Activated gamma-delta T cell treated with Interleukin-2 at 50 U/mL for 16 hours (primary cell): ENCODE measurements at places on chromosomes 3 and 15.

GRCh38 chr3:26621176-26621575 lies 1.4 kb upstream of the LRRC3B start:
- DNase-seq: no peak

DNA sequence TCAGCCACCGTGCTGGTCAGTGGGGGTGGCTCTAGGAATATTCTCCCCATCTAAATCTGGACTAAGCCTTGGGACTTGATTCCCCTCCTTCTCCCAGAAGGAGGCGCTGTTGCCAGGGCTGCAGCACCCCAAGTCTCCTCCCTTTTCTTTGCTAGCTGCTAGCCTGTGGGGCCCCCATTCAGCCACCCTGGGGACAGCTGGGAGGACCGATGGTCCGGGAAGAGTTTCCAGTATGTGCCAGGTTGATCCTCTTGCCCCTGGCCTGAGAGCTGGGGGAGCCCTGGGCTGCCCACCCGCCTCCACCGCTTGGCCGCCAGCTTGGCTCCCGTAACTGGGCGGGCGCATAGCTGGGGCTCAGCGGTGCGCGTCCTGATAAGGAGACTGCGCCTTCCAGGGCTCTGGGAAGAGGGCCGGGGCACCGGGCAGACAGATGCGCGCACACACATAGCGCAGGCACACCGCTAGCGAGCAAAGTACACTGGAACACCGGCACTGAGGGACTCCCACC lies 4.2 kb downstream of the SMAD6 start:
- no peak for DNase-seq

- no peak for DNase-seq
Observed at GRCh38 chr15:43214592-43215295, 6.1 kb downstream of the EPB42 start.

DNA sequence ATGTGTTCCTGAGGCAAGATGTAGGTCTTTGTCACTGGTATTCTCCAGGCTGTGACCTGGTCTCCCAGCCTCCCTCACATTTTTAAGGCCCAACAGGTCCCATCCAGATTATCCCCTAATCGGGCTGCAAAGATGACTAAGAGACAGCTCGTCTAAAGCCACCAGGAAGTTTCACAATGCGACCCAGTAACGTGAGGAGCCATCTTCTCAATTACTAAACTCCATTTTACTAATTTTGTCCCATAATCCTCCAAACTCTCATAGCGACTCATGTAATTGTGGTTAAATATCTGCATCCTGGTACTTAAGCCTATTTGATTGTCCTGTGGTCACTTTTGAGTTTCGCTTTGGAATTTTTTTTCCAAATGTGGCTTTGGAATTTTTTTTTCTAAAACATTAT lies 8.7 kb upstream of the PLA2G4F start:
- no peak for DNase-seq

- DNase-seq: peak; percentile 66
Observed at GRCh38 chr3:50345586-50346234, at the start of gene ZMYND10. Gene ZMYND10, minus strand, starts transcription at chr3:50345732. Its CDS starts 153 bp downstream, at chr3:50345579.

- no peak for DNase-seq
Observed at GRCh38 chr3:22106213-22106896, 355.3 kb upstream of the ZNF385D start.
